CMK (cell line): ENCODE measurements at places on chromosomes 12 and 14.

- no peak for DNase-seq
Measured at GRCh38 chr12:15886372-15887042, 4.3 kb downstream of the STRAP start.

GRCh38 chr14:68563251-68564131 lies 229.4 kb downstream of the ZFP36L1 start:
- no peak for DNase-seq

GRCh38 chr14:32761381-32761968 lies 177.2 kb upstream of the NPAS3 start:
- no peak for DNase-seq

- DNase-seq, result no peak
Measured at GRCh38 chr12:65818454-65819382, 5.6 kb upstream of the HMGA2 start.

DNA sequence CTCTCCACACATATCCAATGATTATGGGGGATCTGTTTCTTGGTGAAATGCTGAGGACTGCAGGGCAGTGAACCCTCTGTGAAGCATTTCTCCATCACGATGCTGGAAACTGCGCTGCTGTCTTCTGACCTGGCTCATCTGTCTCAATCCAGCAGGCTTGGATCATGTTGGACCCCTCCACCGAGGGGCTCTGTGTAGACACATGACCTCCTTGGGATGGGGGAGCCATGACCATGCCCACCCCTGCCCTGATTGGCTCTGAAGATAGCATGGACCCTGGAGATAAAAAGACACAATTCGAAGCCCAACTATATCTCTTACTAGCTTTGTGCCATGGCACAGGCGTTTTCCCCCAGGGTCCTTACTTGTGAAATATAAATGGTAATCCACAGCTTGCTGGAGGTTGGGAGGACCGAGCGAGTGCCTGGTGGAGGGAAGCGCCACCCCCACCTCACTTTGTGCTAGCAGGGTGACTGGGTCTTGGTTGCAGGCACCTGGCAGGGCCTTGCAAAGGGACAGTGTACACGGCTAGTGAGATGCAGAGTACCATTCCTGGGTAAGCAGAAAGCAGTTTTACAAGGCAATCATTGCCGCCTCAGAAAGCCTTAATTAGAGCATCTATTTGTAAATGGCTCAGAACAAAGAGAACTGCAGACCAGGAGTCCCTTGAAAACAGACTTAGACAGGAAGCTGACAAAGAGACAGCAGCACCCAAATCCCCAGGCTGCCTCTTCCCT lies 2.4 kb upstream of the KRT83 start:
- DNase-seq, result no peak

- DNase-seq, result peak; percentile 8
Measured at GRCh38 chr14:90604356-90604755, 207.5 kb downstream of the CALM1 start.

- no peak for DNase-seq
Measured at GRCh38 chr12:42810006-42810405, 220.5 kb upstream of the PRICKLE1 start.

- DNase-seq, result no peak
Measured at GRCh38 chr12:47548401-47548800, 157.4 kb downstream of the RPAP3 start.

- no peak for DNase-seq
Measured at GRCh38 chr12:10554228-10554755, 48.6 kb downstream of the EIF2S3B start.

DNA sequence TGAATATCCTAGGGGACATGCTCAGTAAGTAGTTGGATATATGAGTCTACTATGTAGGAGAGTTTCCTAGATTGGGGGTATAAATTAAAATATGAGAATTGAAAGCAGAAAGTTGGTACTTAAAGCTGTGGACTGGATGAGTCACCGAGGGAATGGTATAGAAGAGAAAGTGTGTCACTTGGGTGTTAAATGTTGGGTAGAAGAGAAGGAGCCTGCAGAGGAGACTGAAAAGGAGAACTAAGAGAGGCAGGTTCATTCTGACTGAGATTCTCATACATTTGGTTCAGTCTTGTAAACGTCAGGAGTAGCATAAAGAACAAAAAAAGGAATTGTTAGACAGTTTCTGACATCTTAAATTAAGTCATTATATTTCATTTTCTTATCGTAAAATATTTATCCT lies 19.9 kb downstream of the LRRC9 start:
- no peak for DNase-seq

- DNase-seq, result no peak
Measured at GRCh38 chr14:30861200-30861599, 13.2 kb upstream of the COCH start.

DNA sequence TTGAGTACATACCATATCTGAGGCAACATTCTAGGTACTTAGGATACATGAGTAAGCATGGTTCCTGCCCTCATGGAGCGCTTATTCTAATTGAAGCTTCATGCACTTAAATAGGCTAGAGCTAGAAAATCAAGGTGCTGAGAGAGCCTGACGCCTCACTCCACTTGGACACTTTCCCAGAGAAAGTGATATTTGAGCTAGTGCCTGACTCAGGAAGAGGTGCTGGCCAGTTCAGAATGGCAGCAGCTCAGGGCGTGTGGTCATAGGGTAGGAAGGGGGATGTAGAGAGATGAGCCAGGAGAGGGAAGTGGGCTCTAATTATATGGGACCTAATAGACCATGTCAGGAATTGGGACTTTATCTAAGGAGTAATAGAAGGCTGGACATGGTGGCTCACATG lies 33.3 kb downstream of the TULP3 start:
- DNase-seq, result no peak

DNA sequence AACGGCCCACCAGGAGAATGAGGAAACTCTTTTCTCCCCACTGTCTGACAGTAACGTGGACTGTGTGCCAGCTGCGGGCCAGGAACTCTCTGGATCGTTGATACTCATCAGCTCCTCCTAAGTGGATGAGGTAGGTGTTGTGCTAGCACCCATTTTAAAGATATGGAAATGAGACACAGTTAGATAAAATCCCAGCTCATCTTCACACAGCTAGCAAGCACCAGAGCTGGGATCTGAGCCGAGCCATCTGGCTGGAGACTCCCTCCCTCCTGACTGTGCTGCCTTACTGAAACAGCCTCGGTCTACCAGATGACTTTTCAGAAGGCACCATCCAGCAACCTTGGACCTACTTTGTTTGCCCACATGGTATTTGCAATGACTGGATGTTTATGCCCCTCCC lies 49.2 kb downstream of the TMEM132D start:
- DNase-seq, result no peak

DNA sequence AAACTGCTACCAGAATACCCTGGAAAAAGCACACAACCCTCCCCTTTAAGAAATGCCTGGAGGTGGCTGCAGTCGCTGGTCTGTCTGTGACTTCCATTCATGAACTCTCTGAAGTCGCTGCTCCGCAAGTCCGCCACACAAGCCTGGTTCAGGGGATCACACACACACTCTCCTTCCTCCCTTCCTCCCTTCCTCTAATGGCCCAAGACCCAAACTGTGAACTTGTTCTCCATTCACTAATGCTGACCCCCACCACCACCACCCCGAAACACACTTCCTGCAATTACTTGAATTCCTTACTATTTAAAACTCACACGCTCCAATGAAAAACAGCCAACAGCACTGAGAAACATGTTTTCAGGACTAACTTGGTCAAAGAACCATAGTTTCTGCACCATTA lies 1.0 kb upstream of the LMO3 start:
- no peak for DNase-seq

- no peak for DNase-seq
Measured at GRCh38 chr12:112418273-112418607, 507 bp upstream of the PTPN11 start.

DNA sequence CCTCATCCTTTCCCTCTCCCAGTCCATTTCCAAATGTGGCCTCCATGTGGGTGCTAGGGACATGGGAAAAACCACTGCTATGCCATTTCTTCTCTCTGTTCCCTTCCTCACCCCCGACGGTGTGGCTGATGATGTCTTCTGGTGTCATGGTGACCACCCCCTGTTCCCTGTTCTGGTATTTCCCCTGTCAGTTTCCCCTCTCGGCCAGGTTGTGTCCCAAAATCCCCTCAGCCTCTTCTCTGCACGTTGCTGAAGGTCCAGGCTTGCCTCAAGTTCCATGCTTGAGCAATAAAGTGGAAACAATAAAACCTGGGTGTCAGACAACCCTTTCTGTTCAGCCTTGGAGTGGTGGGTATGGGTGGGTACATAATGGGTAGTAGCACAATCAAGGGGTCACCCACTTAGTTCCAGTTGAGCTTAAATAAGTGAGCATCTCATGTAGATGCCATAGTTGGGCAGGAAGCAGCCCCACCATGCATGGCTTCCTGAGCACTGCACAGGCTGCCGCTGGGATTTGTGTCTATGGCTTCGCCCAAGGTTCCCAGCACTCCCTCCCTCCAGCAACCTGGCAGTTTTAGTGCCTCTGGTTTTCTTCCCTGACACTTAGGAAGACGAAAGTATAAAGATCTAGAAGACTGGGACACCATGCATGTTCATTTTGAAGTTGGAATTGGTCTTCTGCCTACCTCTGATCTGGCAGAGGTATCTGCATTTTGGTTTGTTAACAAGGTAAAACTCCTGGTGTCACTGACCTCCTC lies 8.7 kb upstream of the ITFG2 start:
- DNase-seq, result no peak

DNA sequence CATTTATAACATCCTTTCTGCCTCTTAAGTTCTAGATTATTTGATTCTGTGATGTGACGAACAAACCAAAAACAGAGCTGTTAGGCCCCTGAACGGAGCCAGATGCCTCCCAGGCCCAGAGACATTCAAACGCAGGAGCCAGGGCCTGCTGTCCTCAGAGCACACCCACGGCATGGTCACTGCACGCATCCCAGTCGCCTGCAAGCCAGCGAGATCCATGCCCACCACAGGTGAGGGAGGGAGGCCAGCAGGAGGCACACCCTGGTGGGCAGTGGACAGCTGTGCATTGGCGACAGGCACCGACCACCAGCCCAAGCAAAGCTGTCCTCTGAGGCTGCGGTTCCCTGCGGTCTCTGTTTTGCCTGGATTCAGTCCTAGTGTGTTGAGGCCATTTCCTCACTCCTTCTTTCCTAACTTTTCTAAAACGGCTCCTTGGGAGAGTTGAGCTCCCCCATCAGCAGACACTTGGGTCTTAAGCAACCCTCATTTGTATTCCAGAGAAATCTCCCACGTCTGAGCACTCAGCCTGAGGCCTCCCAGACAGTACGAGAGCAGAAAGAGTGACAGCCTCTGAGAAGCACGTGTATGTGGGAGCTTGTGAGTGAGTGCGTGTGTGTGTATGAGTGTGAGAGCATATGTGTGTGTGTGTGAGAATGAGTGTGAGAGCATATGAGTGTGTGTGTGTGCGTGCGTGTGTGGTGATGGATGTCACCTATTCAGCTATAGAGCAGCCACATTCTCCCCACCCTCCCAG lies 81.2 kb downstream of the CHGA start:
- no peak for DNase-seq

DNA sequence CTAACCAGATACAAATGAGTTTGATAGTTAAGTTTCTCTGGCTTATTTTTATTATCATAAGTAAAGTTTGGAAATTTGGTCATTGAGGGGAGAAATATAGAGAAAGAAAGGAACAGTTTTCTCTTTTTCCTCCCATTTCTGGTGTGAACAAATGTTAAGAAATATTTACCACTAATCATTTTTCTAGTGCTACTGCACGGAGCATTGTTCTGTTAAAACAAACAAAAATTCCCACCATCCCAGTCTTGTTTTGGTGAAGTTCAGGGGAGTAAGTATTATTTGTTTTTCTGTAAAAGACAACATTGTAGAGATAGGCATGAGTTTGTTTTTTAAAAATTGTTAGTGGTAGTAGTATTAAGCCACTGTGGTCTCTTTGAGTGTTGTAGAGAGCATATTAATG lies 135.3 kb downstream of the FGD4 start:
- DNase-seq, result no peak

- no peak for DNase-seq
Measured at GRCh38 chr12:52182384-52182783, 9.4 kb downstream of the KRT80 start.

DNA sequence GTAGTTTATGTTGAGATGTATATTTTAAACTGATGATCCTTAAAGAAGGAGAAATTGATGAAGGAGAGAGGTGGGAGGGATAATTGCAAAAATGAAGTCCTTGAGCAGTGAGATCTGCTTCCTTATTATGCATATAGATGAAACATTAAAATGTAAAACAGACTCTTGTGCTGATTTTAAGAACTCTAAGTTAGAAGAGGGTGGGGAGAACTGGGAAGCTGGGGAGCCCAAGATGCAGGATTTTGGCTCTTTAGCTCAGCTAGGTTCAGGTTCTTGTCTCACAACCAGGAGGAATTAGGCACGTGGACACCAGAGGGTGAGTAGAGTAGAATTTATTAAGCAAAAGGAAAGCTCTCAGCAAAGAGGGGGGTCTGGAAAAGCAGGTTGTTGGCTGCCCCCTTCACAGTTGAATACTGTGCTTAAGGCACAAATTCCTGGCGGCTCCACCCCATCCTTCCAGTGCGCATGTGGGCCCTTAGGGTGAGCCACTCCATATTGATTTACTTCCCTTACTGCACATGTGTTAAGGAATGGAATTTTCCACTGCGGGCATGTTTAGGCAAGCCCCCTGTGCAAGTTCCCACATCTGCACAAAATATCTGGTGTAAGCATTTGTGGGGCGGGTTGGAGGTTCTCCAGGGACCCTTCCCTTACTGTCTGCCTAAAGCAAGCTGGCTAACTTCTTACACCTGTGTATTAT lies 141.9 kb downstream of the BICD1 start:
- DNase-seq, result no peak

GRCh38 chr12:61863811-61864210 lies 396.4 kb upstream of the USP15 start:
- DNase-seq, result no peak

DNA sequence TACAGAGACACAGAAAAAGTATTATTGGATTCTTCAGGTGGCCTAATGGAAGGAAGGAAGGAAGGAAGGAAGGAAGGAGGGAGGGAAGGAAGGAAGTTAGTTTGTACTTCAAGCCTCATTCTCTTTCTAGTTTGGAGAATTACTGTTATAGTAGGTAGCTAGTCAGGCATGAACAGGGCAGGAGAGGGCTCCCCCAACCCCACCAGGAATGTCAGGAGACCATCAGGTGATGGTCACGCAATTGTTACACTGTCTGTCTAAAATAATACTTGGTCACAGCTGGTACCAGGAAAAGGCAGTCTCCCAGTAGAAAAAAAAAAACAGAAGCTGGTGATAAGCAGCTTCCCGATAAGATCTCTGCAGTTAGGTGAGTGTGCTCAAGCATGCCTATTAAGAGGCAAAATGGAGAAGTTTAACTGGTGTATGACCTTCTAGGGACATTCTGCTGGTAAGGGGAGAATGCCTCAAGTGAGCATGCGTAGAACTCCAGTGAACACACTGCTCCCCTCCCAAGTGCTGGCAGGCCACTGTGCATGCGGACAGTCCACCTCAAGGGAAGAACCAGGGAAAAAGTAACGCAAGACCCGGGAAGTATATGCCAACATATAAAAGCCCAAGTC lies 358.4 kb upstream of the SOX5 start:
- DNase-seq, result no peak

GRCh38 chr12:64730588-64730969 lies 28.6 kb downstream of the GNS start:
- DNase-seq, result no peak

- no peak for DNase-seq
Measured at GRCh38 chr12:79252358-79253075, 387.9 kb downstream of the SYT1 start.
